ENCODE measurements at places on chromosomes 11 and 22.

DNA sequence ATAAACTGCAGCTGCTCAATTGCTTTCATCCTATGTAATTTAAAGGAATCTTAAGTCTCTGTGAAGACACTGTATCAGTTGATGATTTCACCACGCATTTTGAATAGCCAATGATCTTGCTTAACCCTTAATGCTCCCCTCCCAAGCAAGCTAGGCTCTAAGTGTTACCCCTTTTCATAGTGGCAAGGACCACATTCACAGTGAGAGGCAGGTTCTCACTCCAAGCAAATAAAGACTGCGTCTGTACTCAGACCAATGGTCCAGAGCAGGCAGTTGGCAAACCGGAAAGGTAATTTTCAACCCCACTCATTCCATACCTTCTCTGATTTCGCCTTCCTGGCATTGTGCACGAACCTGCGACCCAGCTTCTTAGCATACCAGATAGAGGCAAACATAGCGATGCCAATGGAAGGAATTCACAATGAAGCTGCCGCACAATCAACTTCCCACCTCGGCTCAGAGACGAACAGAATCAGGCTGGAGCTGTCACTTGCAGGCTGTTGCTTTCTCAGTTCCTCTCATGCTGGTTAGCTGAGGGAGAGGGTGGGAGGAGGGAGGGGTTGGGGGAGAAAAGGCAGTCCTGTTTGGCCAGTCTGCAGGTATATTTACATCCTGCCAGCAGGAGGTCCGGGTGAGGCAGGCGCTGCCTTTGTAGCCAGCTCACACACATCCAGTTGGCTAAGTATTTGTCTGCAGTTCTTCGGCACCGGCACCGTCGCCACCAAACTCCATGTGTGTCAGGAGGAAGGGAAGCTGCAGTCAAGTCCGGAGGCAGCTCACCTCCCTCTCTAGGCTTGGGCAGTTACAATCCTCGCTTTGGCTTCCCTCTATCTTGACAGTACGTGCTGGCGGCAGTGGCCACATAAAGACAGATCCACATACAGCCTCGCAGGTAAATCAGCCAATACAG is 1151.2 kb upstream of the CCDC90B start:
- DNase-seq, result no peak

DNA sequence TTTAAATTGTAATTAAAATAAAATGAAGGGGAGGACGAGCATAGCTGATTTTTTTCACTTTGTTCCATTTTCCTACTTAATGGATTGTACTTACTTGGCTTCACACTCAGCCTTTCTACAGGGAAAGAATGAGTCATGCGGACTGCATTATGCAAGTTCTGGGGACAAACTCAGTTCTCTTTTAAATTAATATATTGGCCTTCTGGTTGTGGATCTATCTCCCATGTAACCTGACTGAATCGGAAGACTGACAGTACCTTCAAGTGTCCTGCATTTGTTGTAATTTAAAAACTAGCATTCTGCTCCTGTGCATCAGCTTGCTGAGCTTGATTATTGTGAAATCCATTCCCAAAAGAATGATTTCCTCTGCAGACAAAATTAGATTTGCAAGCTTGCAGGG is 12.2 kb downstream of the OR8D1 start:
- DNase-seq, result no peak

DNA sequence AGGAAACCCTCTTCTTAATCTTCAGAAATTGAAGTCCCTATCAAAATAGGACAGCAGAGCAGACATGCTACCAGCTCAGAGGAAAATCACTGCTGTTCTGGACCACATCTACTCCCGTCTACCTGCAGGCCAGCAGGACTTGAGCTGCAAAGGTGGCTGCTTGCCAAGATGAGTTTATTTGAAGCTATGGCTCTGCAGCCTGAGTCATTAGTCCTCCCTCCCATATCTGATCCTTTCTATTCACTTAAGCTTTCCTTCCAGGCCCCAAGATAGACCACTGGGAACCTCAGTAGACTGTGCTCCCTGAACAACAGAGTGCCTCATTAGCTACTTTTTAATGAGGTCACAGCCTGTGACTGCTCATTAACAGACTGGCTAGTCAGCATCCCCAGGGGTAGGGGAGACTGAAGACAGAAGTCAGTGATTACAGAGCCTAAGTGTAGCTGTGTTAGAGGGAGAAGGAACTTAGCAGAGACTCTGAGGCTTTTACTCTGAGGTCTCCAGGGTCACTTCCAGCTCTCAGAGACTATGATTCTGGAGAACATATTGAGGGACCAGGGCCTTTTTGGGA is 6.8 kb upstream of the OR10A2 start:
- DNase-seq, result no peak

- DNase-seq, result no peak
Observed at GRCh38 chr22:17914474-17914873, 109.9 kb downstream of the MICAL3 start.

GRCh38 chr11:17978553-17979287 is 34.1 kb downstream of the SERGEF start:
- no peak for DNase-seq

GRCh38 chr11:8203414-8203715 is 34.5 kb upstream of the RIC3 start:
- no peak for DNase-seq

DNA sequence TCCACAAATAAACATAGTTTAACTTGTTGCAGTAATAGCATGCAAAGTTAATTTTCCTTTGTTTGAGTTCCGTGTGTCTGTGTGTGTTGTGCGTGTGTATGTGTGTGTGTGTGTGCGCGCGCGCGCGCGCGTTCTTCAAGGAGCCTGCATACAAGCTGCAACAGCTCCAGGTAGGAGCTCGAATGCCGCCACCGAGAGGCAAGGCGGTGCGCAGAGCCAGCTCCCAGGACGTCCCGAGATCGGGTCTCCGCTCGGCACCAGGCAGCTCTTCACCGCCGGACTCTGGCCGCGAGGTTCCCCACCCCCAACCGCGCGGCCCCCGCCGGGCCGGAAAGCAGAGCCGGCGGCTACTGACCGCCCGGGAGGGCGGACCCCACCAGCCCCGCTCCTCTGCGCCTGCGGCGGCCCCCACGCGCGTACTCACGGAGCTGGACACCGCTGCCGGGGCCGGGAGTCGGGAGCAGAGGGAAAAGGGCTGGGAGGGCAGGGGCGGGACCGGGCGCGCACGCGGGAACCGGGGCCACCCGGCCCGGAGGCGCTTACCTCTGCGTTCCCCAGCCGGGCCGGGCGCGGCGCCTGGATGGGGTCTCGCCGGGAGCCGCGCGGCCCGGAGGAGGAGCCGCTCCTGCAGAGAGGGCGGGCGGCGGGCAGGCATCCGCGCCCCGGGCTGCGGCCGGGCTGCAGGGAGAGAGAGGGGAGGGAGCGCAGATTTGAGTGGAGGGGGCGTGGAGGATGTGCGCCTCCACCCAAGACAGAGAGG is 40.4 kb upstream of the AKIP1 start:
- no peak for DNase-seq

DNA sequence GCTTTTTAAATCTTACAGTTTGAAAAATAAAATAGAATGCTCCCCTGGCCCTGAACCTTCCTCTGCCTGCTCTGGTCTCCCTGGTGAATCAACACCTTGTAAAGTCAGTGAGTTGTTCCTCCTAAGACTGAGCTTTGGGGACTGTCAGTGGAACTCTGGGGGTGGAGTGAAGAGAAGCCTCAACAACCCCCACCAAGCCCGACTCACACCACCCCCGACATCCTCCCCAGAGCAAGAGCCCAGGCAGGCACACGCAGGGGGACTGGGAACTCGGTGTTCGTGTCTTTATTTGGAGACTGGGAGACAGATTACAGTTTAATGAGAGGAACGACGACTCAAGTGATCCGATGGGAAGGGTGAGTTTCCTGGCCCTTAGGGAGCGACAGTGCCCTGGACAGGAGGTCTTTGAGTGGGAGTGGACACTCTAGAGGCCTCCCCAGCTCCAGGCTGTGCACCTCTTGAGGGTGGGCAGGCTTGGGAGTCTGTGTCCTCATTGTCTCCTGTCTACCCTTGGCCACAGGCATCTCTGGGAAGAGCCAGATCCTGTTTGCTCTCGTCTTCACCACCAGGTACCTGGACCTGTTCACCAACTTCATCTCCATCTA is 6.2 kb downstream of the KDELR3 start:
- no peak for DNase-seq

DNA sequence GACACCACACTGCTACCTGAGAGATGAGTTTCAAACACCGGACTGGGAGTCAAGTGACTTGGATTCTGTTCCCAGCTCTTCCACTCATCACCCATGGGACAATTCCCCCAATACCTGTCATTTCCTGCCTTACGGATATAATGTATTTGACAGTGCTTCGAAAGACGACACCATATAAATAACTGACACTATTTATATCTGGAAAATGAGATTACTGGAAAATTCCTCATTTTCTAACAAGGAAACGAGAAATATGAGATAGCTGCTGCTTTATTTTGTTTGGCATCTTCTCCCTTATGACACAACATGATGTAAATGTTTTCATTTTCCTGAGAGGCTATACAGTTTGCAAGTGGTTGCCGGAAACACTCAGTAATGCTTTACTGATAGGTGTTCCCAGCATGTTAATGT is 8.6 kb downstream of the HSCB start:
- no peak for DNase-seq

DNA sequence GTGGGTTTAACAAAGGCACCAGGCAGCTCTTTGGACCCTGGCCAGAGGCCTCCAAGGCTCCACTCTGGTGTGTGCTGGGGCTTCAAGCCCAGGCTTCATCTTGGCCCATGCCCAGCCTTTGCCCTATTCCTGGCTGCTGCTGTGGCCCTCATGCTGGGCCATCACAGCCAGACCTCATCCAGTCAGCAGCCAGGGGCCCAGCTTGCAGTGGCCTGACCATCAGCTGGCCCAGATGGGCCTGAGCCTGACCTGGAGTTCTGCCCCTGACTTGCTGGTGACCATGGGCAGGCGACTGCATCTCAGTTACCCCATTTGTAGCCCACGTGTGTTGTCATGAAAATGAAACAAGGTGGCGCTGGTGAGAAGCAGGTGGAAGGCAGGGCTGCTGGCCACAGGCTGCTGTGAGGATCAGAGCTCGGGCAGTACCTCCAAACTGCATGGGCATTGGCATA is 76.1 kb downstream of the MED15 start:
- DNase-seq, result no peak

DNA sequence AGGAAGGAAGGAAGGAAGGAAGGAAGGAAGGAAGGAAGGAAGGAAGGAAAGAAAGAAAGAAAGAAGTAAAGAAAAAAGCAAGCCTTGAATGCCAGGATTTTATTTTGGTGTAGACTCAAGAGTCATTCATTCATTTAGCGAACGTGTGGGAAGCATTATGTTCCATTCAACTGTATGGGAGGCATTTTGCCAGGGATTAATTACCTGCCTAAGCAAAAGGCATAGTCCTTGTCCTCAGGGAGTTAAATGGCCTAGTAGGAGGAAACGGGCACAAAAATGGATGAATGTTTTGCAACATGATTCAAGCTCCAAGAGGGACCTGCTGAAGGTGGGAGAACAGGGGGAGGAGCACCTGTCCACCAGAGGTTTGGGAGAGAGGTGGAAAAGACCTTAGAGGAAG is 16.2 kb upstream of the ZNRF3 start:
- no peak for DNase-seq

All from activated CD4-positive, alpha-beta T cell treated with anti-CD3 and anti-CD28 coated beads, Interleukin-2, amount 50 U/mL, for 1 hour (primary cell).